ENCODE measurements at places on chromosomes 4 and X.

DNA sequence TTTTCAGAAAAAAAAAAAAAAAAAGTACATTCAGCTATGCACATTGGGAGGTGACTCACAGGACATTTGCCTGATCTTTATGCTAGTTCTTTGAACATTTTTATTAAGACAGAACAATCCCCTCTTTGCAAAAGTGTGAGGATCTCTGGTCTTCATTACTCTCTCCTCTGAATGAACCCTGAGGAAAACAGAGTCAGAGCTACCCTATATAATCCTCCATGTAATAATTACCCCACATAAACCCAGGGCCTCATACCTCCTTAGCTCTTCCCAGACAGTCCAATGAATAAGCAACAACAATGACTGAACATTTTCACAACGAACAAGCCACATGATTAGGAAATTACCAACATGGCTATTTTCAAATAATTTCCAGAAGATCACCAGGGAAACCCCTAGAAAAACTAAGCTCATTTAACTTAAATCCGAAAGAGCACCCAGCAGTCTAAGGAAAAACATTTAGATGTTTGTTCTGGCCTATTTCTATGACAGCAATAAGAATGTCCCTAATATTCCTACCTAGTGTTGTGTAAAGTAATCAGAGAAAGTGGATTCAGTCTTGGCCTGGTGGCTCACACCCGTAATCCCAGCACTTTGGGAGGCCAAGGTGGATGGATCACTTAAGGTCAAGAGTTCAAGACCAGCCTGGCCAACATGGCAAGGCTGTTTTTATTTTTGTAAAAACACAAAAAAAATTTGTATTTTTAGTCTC lies 37.8 kb downstream of the TBC1D9 start:
- no peak for DNase-seq

DNA sequence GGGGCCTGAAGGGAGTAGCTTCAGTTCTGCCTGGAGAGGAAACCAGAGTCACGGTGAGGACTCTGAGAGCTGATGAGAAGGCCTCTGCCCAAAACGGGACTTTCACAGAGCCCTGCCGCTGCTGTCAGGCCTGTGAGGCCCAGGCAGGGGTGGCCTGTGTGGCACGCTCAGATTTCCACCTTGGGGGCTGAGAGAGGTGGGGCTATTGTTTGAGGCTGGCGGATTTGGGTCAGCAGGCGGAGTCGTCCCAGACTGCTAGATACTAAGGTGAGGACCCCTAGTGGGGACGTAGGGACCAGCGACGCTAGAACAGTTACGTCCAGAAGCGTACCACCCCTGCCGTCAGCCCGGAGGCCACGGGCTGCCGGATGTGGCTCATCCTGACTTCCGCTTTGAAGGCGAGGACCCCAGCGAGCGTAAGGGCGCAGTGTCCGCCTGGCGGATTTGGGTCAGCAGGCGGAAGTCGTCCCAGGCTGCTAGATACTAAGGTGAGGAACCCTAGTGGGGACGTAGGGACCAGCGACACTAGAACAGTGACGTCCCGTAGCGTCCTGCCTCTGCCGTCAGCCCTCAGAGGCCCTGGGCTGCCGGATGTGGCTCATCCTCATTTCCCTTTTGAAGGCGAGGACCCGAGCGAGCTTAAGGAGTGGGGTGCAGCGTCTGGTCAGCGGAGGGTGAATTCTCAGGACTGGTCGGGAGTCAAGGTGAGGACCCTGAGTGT lies at the start of gene MAGEB1:
Gene MAGEB1, plus strand, starts transcription at position 378 of the 721 bp plus-strand sequence. CDS start 3,348 bp downstream, outside the sequence.
- no peak for DNase-seq

DNA sequence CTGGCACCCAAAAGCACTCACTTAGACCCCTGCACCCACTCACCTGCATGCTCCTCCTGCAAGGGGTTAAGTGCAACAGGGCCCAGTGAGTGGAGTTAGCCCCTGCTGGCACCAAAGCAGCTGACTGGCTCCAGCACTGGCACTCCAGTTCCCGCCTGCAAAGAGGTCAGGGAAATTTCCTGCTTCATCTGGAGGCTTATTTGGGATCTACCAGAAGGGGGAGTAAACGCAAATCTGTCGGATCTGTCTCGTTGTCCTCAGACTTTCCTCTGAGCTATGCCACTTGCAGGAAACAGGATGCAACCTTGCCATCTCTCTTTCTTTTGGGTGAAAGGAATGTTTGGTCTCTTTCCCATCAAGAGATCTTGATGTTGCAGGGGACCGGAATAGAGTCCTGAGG lies 435.6 kb downstream of the PCDH10 start:
- no peak for DNase-seq

GRCh38 chrX:134622813-134623185 lies 35.5 kb downstream of the PLAC1 start:
- DNase-seq, result no peak

- DNase-seq, result no peak
Measured at GRCh38 chrX:8741981-8742380, 10.0 kb upstream of the ANOS1 start.

DNA sequence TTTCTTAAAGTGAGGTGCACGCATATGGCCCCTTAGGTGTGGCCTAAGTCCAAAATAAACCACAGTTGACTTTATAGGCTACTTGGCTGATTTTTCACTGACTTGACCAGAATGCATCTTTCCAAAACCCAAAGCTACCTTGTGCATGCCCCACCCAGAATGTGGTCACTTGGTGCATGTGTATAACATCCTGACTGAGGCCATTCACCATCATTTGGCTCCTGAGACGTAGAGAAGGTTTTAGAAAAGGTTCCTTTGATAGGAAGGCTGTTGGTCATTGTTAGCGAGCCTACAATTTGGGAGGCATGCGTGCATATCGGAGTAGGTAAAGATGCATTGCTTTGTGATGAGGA lies 84.6 kb downstream of the PLAC1 start:
- DNase-seq, result no peak

DNA sequence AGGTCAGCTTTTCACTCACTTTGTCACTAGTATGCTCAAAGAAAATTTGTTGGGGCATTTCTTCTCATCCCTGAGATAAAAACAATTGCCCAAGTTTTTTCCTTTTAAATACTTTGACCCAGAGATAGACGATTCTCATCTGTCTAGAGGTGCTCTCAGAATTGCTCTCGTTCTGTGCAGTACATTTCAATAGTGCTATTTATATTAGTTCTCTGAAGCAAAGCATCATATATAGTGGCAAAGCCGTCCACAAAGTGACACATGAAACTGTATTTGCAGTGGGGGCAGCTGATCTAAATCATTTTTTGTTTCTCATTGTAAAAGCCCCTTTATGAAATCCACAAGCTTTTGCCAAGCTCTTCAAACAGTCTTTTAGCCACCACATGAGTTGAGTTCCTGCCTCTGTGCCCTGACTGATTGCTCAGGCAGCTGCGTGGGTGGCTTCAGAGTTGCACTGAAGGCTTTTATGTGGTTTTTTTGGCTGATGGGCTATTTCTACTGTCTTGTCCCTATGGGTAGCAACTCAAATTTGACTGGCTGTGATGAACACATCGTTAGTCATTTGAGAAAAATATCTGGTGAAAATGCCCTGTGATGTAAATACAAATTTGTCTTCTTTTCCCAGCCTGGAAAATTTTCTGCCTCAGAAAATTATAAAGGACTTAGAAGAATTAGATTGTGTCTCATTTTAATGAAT lies 119.1 kb upstream of the OTUD4 start:
- no peak for DNase-seq

GRCh38 chrX:46488712-46489111 lies 56.5 kb downstream of the ZNF674 start:
- DNase-seq, result no peak

- no peak for DNase-seq
Measured at GRCh38 chr4:37451656-37452055, 207.1 kb downstream of the NWD2 start.

DNA sequence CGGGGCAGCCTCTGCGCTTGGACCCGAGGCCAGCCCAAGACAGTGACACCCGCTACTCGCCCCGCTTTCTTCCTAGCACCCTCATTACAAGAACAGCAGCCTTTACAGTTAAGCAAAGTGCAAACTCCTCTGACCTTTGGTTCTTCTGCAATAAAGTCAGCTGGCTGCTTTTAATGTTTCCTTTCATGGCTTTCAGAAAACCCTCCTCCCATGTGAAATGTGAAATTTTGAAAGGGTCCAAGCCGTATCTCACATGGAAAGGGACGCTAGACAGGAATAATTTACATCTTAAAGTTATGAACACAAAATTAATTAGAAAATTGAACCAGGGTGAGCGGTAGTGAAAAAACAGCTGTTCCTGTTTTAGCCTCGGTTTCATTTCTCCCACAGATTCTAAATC lies 520.1 kb upstream of the FRG1 start:
- DNase-seq, result no peak

- DNase-seq, result peak; percentile 56
Measured at GRCh38 chr4:173025131-173025530, 143.5 kb upstream of the GALNT7 start.

GRCh38 chr4:159512348-159512747 lies 409.5 kb downstream of the RAPGEF2 start:
- DNase-seq, result no peak

- no peak for DNase-seq
Measured at GRCh38 chr4:26048378-26048882, 134.4 kb downstream of the SMIM20 start.

DNA sequence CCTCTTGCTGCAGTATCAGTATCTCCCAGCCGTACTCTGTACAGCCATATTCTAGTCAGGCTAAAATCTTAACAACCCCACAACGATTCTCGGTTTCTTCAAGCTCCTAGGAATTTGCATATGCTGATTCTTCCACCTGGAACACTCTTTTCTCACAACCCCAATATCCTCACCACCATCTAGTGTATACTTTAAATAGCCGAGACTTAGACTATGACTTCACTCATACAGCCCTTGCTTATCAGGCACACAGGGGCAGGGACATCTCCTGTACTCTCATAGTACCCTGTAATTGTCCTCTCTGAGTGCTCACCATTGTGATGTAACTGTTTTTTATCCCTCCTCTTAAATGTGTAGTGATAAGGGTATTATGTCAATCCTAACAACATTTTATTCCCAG lies 2126.4 kb upstream of the TENM3 start:
- no peak for DNase-seq

GRCh38 chr4:85522836-85523235 lies 47.9 kb downstream of the ARHGAP24 start:
- no peak for DNase-seq

- DNase-seq, result no peak
Measured at GRCh38 chr4:73707918-73708577, 32.3 kb upstream of the CXCL8 start.
